ENCODE measurements at places on chromosomes 2 and 18.

DNA sequence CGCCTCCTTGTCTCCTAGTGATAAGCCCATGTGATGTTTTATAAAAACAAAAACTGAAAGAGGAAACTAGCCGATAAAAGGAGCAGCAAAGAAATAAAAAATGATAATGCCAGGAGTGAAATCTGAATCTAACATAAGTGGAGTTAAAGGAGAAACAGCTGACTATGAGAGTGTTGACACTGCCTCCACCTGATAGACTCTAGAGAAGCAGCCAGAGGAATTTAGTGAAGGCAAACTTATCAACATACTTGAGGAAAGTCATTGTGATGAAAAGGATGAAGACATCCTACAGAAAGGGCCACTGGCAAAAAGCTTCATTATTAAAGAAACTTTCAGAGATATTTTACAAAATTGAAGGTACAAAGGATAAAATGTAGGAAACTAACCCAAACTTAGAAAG is 1.9 kb downstream of the M1AP start:
- DNase-seq, result no peak

GRCh38 chr2:237961637-237962036 is 5.2 kb upstream of the UBE2F start:
- DNase-seq, result no peak

DNA sequence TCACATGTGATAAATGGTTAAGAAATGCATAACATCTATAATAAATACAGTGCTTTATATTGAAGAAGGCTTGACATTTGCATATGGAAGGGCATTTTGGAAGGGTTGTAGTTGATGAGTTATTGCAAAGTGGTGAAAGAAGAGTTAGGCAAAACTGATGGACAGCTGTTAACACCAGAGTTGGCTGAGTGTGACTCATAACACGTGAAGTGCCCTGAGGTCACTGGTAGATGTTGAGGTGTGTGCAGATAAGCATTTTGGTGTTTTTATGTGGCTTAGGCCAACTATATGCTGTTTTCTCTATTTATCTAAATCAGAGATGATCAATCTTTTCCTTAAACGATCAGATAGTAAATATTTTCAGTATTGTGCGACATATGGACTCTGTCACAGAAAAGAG is 154.3 kb upstream of the KCNH7 start:
- no peak for DNase-seq

GRCh38 chr18:32287873-32288272 is 98.0 kb downstream of the MEP1B start:
- DNase-seq, result no peak

- DNase-seq, result no peak
Measured at GRCh38 chr2:29066997-29067605, 7.2 kb downstream of the PCARE start.

- no peak for DNase-seq
Measured at GRCh38 chr18:61541673-61542072, 208.4 kb downstream of the CDH20 start.

DNA sequence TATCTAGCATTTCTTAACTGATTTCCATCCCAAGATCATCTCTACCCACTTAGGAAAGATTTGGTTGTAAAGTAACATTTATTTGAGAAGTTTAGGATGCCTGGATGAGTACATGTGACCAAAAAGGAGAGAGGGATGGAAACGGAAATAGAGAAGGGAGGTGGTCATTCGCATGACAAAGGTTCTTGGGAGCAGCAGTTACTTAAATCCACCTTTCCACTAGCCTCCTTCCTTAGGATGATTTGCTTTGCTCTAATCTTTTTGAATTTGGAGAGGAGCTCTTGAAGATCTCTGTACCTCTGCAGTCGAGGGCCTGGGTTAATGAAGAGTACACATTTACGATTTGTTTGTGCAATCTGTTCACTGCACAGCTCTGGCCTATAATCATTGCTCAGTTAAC is 623.5 kb downstream of the EPHA4 start:
- no peak for DNase-seq

GRCh38 chr2:134778372-134778771 is 59.6 kb upstream of the TMEM163 start:
- no peak for DNase-seq

GRCh38 chr18:23897733-23898132 is 116.8 kb upstream of the TTC39C start:
- DNase-seq, result no peak

DNA sequence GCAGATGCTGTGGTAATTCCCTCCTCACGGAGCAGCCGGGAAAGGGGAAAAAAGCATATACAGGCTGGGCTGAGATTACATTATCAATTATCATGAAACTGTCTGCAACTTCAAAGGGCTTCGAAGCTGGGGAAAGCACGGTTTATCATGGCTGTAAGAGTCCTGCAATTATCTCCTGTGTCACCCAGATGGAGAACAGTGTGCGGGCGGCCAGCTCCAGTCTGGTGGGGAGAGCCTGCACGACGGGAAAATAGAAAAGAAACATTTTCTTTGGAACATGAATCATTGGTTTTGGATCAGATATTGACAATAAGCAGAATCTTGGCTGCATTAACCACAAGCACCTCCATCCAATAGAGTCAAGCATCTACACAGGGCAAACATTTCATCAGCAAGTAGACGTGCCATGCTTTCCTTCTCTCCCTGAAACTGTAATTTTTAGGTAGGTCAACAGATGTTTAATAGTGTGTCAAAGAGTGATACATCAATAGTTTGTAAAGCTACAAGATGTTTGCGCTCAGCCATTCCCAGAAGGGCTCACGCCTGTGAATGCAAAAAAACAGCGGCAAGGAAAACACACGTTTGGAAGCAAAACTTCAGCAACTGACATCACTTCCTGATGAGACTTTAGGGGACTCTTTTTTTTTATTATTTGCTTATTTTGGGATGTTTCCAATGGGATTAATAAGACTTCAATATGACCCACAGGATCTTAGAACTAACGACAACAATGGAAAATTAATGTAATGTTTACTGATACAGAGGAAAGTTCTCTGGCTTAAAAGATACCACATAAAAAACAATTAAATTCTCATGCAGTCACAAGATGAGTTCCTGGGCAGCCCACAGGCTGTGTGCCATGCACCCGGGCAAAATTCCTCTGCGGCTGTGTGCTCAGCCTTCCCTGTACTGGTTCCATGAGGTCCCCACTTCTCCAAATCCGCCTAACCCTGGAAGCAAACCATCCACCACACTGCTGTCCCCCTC is 111.0 kb upstream of the SALL3 start:
- no peak for DNase-seq

GRCh38 chr2:162607915-162608314 is 230.7 kb downstream of the KCNH7 start:
- no peak for DNase-seq

GRCh38 chr18:4405965-4406364 is 49.1 kb downstream of the DLGAP1 start:
- no peak for DNase-seq

DNA sequence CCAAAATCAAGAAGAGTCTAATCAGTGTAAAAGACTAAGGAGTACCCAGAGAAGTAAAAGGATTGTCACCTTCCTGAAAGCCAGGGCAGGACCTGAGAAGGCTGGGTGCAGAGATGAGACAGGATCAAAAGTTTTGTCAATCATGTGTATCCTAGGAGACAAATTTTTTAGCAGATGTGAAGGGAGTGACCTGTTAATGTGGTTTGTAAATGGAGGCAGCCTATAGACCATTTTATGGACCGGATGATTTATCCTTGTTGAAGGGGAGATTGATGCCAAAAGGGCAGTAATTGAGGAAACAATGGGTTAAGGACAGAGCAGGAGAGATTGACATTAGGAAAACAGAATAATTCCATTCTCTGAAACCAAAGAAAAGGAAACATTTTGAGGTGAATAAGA is 813 bp downstream of the NDC80 start:
- no peak for DNase-seq

DNA sequence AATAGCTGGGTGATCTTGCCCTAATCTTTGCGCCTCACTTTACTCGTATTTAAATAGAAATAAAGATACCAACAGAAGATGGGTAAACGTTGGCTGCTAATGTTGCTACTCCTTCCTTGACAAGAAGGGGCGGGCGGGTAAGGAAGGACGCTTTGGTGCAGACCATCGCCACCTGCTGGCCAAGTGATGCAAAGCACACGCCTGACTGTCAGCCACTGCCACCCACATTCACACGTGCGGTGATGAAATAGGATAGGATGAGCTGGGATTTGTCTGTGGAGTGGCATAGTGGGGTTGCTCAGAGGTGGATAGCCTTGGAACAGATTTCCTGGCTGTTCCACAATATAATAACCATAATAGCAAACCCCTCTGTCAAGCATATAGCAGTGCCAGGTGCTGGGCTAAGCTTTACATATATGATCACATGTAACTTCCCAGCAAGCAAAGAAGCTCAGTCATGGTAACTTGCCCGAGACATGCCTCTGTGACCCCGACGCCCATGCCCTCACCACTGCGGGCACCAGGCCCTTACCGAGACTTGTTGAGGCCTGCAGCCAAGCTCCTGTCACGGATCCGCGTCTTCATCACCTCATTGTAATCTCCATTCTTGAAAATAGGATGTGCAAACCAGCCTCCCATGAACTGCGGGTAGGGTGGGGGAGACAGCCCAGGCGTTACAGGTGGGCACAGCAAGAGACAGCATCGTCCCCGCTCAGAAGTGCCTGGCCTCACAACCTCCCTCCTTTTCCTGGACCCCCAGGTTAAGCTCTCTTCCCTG is 39.3 kb downstream of the LCT start:
- DNase-seq, result peak; percentile 54

GRCh38 chr2:17981936-17982335 is 103.5 kb downstream of the KCNS3 start:
- DNase-seq, result no peak

- no peak for DNase-seq
Measured at GRCh38 chr2:195410074-195410671, 246.9 kb upstream of the SLC39A10 start.

GRCh38 chr2:233867993-233868532 is at the start of gene MSL3B:
MSL3B (minus strand) TSS chr2:233868386.
- peak; percentile 46 for DNase-seq

- no peak for DNase-seq
Measured at GRCh38 chr2:180061546-180061945, 54.4 kb upstream of the CWC22 start.

DNA sequence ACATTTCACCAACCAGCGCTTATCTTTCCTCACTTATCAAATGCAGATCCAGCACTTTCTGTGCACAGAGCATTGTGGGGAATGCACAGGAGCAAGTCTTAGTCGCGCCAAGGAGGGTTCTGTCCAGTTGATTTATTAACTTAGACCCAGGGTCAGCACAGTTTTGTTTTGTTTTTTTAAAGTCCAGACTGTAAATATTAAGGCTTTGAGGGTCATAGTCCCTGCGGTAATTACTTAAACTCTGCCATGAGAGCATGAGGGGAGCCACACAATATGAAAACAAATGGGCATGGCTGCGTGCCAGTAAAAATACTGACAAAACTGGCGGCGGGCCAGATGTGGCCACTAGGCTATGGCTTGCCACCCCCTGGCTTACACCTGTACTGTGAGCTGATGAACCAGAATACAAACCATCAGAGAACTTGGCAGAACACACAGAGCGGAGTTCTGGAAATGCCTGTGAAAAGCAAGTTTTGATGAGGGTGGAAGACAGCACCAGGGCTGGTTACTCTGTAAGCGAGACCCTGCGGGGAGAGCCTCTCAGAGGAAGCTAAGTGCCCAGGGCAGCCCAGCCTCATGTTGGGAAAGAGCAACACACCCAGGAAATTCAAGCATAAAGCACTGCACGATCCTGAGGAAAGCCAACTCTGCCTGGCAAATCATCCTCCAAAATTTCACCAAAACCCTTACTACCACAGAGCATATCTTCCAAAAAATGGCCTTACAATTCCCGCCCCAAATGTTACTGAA is 43.6 kb downstream of the L3MBTL4 start:
- DNase-seq, result no peak

DNA sequence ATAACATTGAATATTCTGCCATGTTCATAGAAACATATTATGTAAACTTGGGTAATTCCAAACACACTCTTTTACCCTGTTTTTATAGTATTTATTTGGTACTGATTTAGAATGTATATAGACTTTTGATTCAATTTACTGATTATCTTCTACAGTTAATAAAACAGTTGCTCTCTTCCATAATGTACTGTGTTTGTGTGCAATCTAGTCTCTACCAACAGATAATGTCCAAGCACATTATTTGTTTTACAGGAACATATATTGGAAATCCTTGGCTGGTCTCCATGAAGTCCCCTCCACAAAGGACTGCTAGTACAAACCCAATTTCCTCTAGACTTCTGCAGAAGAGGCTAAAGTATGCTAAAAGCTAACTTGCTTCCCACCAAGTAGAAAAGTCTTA is 386.6 kb downstream of the RND3 start:
- no peak for DNase-seq

GRCh38 chr2:99085421-99085820 is 56.1 kb upstream of the C2orf15 start:
- DNase-seq, result no peak
